ENCODE measurements at places on chromosomes 5 and 9.

DNA sequence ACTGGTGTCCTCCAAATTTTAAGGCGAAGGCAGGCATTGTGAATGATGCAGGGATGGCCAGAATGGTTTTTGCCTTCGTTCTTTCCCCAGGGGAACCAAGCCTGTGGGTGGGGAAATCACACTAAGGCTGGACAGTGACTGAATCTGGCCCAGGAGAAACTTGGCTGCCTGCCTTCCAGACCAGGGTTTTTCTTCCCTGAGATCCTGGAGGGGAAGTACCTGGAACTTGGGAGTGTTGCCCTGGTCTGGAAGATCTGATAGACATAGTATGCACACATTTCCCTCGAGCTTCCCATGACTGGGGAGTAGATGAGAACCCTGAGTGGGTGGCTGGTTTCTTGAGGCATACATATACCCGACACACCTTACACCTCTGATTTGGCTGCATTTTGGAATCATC, 664 bp upstream of the IL11RA start:
- no peak for DNase-seq

GRCh38 chr5:51559921-51560658, 176.8 kb downstream of the ISL1 start:
- DNase-seq: no peak

- DNase-seq: no peak
Measured at GRCh38 chr5:150765799-150766169, 7.0 kb upstream of the DCTN4 start.

- DNase-seq: no peak
Measured at GRCh38 chr9:2032234-2032633, 17.1 kb downstream of the SMARCA2 start.

- DNase-seq: no peak
Measured at GRCh38 chr9:3477236-3477834, 48.5 kb downstream of the RFX3 start.

GRCh38 chr9:94801681-94802080, 75.2 kb downstream of the AOPEP start:
- no peak for DNase-seq

GRCh38 chr9:77469515-77470231, 178.4 kb downstream of the GNA14 start:
- DNase-seq: peak; percentile 46

- no peak for DNase-seq
Measured at GRCh38 chr5:128774605-128775004, 190.7 kb upstream of the SLC27A6 start.

DNA sequence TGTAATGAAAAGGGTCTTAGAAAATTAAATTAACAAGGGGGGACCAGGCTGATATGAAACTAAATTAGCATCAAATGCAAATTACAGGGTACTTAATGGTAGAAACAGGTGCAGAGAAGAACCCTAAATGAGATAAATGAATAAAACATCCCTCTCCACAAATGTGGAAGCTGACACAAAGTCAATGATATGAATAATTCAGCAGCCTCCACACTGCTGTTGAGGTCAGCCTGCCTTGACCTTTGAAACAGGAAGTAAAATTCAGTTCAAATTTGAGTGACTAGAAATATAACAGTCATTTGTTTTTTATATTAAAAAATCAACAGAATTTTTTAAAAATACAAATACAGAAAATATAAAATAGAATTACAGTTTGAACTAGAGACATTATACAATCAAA, 40.0 kb downstream of the EBF1 start:
- DNase-seq: no peak

GRCh38 chr9:129059796-129060785, 20.8 kb upstream of the DOLPP1 start:
- DNase-seq: no peak

- no peak for DNase-seq
Measured at GRCh38 chr5:168224085-168224484, 67.4 kb upstream of the WWC1 start.

- no peak for DNase-seq
Measured at GRCh38 chr5:123535648-123536047, 23.7 kb downstream of the CSNK1G3 start.

DNA sequence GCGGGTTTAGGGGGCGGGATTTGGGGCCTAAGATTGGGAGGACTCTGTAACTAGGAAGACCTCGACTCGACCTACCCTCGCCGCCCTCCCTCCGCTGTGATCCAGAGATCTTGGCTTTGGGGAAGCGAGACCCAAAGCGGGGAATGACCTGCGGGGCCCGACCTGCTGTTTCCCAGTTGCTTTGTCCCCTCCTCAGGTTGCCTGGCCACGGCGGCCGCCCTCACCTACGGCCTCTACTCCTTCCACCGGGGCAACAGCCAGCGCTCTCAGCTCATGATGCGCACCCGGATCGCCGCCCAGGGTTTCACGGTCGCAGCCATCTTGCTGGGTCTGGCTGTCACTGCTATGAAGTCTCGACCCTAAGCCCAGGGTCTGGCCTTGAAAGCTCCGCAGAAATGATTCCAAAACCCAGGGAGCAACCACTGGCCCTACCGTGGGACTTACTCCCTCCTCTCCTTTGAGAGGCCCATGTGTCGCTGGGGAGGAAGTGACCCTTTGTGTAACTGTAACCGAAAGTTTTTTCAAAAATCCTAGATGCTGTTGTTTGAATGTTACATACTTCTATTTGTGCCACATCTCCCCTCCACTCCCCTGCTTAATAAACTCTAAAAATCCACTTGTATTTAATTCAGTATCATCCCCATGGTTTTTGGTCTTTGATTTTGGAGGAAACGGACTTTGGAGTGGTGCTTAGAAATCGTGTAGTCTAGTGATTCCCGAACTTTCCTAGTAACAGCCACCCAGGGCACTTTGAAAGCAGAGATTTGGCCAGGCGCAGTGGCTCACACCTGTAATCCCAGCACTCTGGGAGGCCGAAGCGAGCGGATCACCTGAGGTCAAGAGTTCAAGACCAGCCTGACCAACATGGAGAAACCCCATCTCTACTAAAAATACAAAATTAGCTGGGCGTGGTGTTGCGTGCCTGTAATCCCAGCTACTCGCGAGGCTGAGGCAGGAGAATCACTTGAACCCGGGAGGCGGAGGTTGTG, 878 bp downstream of the HIGD2A start:
- no peak for DNase-seq

GRCh38 chr9:122281368-122281767, 16.7 kb downstream of the MRRF start:
- no peak for DNase-seq

DNA sequence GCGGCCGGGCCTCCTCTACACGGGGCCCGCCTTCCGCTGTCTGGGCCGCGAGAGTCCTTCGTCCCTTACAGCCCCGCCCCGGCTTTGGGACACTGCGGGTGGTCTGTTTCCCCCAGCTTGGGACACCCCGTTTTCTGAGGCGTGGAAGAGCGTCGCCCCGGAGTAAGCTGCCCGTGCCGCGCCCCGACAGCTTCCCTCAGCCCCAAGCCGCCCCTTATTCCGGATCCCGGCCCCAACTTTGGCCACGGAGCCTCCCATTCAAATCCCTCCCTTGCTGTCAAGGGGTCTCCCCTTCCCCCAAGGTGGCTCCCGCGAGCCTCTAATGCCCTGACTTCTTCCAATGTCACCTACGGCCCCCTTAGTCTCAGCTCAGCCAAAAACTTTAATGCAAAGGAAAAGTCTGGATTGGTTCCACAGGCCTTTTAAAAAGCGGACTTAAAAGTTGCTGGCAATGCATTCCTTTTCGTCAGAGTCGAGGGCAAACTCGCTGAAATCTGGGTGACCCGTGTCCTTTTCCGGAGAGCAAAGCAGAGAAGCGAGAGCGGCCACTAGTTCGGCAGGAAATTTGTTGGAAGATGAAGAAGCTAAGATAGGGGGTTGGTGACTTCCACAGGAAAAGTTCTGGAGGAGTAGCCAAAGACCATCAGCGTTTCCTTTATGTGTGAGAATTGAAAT, 19.8 kb downstream of the EXOSC2 start:
- peak; percentile 24 for DNase-seq

GRCh38 chr5:72815580-72816283, 729 bp upstream of the TNPO1 start:
- DNase-seq: no peak

DNA sequence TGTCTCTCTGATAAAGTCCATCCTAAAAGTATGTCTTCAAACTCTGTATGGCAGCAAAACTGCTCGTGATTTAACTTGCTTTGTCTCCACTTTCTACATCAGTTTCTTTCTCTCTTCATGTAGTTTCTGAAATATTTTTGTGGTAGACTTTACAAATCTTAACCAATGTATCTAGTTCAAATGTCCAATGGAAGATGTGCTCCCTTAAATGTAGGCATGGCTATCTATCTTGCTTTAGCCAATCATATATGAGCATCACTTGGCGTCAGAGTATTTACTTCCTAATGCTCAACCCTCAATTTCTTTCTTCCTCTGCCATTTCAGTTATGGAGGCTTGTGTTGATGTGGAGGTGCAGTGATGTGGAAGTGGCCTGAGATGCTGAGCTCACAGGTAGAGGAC, 206.1 kb upstream of the ZNF608 start:
- no peak for DNase-seq

DNA sequence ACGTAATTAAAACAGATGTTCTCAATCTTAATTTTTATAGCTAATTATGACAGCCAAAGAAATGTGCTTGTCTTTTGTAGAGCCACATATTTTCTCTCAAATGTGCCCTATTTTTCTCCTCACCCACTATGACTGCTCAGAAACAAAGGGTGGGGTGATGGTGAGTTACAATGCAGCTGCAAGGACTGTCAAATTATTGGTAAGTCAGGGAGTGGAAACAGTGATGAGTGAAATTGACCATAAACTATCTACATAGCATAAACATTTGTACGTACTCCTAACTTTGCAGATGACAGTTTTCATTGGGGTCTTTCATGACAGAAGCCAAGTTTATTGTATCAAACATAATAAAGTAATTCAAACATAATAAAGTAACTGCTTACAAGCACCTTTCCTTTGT, 215.9 kb downstream of the MCTP1 start:
- no peak for DNase-seq

DNA sequence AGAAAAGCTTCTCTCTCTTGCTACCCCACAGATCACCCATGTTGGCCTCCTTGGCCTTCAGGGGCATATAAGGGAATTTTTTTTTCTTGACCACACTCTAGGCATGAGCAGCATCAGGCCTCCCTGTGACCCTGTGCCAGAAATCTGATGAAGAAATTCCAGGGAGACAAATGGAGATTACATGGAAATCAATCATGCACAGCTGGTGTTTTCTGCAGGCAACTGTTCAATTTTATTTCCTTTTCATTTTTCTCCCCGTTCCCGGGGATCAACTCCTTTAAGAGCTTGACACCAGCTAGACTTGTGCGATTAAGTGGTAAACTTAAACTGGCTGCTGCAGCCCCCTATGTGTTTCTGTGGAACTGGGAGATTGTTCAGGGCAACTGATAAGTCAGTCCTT, 59.3 kb downstream of the GALNT10 start:
- DNase-seq: no peak

DNA sequence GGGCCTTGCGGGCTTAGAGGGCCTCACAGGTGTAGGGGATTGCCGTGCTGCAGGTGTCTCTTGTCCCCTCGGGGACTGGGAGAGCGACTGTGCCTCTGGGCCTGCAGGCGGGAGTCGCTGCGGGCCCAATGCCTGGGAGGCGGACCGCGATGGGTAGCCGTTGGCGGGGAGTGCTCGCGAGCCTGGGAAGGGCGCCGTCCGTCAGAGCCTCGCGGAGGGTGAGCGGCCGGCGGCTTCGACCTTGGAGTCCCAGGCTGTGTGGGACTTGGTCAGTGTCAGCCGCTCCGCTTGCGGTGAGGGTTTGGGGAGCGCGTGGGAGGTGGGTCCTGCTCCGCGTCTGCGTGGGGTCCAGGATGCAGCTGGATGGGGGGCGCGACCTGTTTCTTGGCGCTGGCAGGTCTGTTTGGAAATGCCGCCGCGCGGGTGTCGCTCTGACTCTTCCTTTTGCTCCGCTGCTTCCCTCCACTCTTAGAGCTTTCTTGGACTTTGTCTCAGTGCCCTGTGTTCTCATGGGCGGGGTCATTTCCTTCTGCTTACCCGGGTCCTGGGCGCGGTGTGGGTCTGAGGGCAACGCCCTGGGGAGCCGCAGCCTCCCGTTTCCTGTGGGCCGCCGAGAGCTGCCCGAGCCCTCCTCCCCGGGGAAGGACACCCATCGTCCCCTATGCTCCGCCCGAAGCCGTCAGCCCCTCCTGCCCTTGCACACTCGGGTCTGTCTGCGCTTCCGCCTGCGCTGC, 88.9 kb upstream of the CACNA1B start:
- no peak for DNase-seq

DNA sequence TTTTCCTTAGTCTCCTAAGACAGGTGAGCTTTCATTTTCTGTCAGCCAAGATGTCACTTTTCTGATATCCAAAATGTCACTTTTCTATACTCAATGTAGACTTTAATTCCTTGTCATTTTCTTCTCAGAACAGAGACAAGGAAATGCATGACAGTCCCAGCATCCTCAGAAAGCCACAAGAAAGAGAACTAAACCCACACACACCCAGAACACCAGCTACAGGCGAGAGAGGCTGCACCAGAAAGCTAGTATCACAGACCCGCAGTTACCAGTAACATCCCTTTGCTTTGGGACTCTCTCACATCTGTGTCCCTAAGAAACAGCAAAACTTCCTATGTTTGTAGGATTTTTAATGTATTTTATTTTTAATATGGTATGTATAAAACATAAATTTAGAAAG, 17.1 kb downstream of the TRMO start:
- no peak for DNase-seq

GRCh38 chr5:160743027-160743426, 109.0 kb downstream of the ATP10B start:
- no peak for DNase-seq

GRCh38 chr5:160835818-160836528, 16.0 kb downstream of the ATP10B start:
- no peak for DNase-seq

- DNase-seq: no peak
Measured at GRCh38 chr5:156396830-156397081, 69.8 kb downstream of the SGCD start.

GRCh38 chr5:95895771-95896170, 65.9 kb downstream of the ELL2 start:
- DNase-seq: no peak

DNA sequence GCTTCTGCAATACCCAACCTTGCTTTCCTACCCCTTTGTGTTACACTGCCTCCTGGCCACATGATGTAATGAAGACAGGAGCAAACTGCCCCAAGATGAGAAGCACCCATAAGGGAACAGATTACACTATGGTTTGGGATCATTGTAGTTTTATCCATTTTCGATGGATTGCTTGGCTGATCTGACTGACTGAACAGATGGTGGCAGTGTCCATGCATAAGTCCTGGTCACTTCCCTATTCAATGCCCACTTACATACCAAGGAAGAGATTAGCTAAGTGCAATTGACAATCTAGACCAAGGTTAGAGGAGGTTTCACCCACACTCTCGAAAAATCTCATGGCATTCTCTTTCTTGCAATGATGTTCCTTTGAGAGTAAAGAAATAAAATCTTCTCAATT, 319.9 kb downstream of the RAB3C start:
- DNase-seq: no peak

GRCh38 chr9:113620377-113621161, 157.0 kb downstream of the RGS3 start:
- DNase-seq: peak; percentile 81

- peak; percentile 21 for DNase-seq
Measured at GRCh38 chr5:37495668-37496347, 116.7 kb downstream of the WDR70 start.
